MV-4-11 (cell line): ENCODE measurements at places on chromosomes 4 and X.

DNA sequence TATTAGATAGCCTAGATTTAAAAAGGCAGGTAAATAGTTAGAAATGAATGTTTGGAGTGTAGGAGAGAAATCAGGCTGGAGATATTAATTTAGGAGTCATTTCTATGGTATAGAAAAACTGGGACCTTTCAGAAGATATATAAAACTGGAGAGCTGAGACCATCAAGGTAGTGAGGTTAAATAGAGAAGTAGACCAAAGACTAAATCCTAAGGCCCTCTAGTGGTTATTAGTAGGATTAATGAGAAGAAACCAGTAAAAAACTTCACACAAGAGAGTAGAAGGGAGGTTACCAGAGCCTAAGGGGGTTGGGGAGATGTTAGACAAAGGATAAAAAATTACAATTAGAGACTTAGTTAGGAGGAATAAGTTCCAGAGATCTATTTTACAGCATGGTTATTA lies 351.0 kb upstream of the SPANXN1 start:
- DNase-seq: peak; percentile 1

DNA sequence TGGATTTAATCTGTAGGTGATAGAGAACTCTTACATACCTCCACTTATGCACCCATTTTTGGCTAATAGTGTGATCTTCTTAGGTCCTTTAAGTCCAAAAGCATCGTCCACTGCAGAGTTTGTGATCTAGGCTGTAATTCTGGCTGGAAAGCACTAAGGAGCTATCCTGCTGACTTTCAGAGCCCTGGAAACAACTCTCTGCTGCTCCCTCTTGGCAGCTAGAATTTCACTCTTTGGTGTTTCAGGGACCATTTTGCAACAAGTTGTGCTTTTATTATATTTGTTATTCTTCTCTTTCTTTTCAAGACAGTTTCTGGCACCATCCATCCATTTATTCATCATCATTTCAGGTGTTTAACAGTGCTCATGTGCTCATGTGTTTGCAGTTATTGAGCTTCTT lies 130.0 kb downstream of the RBM46 start:
- DNase-seq: peak; percentile 52

DNA sequence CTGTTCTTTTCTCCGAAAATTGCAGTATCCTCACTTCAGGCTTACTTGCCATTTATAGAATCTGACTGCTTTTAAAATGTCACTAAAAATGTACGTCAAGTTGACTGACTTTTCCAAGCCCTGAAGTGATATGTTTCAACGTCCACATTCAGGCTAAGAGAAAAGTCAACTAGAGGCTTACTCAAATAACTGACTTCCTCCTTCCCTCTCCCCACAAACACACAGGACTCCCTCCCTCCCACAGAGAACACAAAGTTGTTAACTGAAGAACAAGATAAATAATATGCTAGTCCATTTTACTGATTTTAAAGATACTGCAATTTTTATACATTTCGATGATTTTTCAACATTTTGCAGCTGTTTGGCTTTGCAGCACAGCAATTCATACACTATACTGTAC lies 13.8 kb upstream of the CDKL2 start:
- peak; percentile 49 for DNase-seq

- DNase-seq: no peak
Measured at GRCh38 chr4:166625018-166625637, 609.2 kb downstream of the SPOCK3 start.

DNA sequence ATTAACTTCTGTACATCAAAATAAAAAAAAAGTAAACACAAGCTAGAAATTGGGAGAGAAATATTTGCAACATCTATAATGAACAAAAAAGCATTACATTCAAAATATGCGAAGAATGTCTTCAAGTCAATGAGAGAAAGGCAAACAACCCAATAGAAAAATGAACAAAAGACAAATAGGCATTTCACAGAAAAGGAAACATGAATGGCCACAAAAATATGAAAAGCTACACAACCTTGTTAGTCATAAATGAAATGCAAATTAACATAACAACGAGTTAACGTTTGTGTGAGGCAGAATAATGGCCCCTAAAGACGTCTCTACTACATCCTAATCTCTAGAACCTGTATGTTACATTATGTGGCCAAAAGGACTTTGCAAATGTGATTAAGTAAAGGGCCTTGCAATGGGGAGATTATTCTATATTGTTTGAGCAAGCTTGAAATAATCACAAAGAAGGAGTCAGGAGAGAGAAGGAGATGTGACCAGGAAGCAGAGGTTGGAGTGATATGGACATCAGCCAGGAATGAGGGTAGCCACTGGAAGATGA lies 86.8 kb downstream of the WDFY3 start:
- DNase-seq: no peak

GRCh38 chr4:152957437-152958171 lies 21.5 kb downstream of the FHDC1 start:
- no peak for DNase-seq

DNA sequence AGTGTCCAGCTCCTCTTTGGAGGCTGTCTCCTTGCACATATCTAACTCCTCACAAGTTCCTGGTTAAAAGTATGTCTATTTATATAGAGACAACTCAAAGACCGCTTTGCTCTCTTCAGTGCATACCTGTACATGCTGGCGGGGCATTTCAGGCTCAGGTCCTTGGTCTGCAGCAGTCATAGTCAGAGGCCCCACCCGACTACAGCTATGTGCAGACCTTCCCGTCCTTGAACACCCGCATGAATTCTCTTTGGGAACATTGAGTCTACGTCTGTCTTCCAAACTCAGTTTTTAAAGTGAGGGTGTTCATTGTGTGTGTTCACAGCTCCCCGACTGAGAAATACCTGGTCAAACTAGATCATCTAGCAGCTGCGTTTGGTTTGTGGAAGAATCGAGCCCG lies 4.2 kb downstream of the BCOR start:
- DNase-seq: no peak

DNA sequence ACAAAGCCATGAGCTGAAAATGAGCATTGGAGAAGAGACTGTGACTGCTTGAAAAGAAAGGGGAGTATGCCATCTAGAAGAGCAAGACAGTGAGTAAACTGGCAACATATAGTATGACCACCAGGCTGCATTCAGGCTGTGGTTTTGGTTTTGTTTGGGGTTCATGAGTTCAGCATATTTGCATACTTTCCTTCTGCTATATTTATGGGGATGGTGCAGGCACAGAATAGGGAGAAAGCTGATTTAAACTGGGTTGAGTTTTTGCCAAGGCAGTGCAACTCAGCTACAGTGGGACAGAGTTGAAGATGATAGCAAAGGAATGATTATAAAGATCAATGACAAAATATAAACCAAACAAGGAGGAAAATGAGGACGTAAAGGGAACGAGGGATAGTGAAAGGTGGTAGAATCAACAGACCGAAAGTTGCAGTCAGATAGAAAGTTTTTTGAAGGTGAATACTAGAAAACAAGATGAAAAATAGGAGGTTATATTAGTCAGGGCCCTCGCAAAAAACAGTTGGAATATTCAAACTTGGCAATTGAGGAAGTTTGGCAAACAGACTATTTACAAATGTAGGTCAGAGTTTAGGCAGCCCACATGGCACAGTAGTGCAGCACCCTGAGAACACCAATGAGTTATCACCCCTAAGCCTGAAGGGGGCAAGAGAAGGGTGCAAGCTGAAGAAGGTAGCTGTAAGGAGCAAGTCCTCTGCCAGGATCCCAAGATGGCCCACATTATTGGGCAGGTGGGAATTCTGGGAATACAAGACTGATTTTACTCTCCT lies 114.8 kb upstream of the MAP9 start:
- no peak for DNase-seq

GRCh38 chr4:32884198-32884597 lies 2164.0 kb downstream of the PCDH7 start:
- no peak for DNase-seq

GRCh38 chr4:57064120-57064519 lies 46.1 kb downstream of the IGFBP7 start:
- DNase-seq: no peak

DNA sequence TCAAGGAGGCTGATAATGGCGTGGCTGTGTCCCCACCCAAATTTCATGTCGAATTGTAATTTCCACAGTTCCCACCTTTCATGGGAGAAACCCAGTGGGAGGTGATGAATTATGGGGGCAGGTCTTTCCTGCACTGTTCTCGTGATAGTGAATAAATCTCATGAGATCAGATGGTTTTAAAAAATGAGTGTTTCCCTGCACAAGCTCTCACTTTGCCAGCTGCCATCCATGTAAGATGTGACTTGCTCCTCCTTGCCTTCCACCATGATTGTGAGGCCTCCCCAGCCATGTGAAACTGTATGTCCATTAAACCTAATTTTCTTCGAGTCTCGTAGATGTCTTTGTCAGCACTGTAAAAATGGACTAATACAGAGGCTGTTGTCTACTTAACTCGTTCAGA lies 488.3 kb downstream of the SPRY1 start:
- no peak for DNase-seq

DNA sequence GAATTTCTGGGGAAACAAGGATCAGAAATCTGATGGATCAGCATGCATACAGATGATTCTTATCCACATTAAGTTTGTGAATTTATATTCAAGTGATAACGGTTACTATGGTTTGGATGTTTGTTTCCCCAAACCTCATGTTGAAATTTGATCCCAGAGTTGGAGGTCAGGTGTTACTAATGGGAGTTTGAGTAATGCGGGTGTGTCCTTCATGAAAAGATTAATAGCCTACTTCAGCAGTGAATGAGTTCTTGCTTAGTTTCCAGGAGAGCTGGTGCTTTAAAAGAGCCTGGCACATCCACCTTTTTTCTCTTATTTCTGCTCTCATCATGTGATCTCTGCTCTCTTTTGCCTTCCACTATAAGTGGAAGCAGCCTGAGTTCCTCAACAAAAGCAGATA lies 712.4 kb downstream of the IL1RAPL1 start:
- no peak for DNase-seq

DNA sequence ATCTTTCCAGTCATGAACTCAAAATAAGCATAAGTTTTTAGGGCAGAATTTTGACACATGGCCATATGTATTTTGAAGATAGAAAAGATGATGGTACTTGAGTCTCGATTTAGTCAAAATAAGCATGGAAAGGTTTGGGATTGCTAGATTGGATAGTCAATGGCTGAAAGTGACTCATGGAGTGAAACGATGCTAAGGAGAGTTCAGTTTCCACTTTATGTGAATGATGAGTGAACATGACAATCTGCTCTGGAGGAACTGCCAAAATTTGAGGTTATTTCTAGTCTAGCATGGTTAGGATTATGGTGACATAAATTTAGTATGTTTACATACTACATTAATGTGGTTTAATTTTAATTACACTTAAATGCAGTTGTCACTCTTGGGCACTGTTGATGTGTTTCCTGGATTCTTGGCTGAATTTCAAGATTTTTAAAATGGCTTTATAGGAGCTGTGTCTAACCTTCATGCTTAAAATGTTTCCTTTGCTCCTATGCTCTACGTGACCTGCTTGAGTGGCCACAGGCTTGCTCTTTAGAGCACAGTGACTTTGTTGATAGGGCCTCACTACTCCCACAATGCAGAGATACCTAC lies 17.1 kb downstream of the DDX3X start:
- no peak for DNase-seq

- DNase-seq: no peak
Measured at GRCh38 chrX:15599461-15599860, 1.3 kb downstream of the ACE2 start.

DNA sequence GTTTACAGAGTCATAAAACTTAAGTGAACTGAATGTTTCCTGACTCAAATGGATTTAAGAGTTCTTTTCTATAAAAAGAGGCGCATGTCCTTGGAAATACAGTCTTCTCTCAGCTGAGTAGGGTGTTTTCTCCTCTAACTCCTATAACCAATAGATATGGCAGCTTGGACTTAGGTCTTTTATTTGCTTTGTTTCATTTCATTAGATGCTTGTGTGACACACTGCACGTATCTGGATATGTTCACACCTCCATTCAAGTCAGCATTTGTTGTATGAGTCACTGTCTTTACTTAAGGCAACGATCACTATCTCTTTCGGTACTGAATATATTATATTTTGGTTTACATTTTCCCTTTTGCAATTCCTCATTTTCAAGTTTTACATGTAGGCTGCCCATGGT lies 136.6 kb downstream of the ARSF start:
- DNase-seq: no peak

DNA sequence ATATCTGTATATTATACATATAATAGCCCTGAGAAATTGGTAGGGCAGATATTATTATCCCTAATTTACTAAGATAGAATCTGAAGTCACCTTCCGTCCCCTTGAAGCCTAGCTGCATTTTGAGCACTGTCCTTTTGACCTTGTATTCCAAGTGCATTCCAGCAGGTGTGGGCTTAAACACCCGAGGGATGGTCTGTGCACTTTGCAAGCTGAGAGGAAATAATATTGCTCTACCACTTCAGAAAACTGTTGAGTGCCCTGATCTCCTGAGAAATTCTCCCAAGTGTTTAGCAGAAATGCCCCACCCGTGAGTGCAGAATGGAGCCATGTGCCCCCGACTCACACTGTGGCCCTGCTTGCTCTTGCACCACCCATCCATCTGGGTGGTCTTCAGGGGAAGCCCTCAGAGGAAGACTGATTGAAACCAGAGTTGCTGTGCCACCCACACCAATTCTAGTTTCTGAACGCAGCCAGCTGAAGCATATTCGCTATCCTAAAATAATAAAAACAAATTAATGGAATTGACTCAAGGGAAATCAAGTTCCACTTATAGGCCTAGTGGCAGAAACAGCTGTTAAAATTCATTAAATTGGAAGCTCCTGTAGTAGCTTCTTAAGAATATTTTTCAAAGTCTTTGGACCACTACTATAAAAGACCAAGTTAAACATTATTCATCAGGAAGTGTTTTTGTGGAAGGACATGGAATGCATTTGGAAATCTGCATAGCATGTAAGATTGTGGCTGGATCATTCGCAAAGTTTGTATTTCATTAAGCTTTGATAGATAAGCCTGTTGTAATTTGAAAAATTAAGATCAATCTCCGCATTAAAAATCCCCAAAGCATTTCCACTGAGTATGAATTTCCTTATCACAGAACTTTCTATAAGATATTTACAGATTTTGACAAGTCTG lies 41.3 kb upstream of the PRKG2 start:
- DNase-seq: no peak

DNA sequence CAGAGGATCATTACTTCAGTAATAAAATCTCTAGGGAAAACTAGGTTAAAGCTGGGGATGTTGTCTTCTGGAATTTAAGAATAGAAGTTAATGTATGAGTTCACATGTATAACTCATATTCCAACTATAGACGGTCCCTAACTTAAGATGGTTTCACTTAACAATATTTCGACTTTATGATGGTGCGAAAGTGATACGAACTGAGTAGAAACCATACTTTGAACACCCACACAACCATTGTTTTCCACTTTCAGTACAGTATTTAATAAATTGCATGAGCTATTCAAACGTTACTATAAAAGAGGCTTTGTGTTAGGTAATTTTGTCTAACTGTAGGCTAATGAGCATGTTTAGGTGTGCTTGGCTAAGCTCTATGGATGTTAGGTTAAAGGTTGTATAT lies 38.7 kb downstream of the CCSER1 start:
- no peak for DNase-seq

DNA sequence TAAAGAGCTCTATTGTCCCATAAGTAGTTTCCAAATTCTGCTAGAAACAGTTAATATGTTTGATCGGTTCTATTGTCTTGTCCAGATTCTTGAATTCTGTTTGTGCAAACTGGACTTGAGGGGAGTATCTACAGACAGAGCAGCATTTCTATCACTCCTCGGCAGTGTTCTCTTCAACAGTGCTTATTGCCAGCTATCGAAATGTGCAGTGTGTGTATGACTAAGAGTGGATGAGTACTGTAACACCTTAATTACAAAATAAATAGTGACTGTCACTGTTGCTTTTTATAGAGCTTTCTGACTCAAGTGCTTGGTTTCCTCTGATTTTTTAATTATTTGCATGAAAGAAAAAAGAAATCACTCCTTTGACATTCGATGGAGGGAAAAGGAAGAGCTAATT lies 274.6 kb downstream of the RPA4 start:
- no peak for DNase-seq
